Smooth muscle cell of bladder (primary cell): ENCODE measurements at places on chromosomes 5 and 9. TPM values are rescaled to one million over a fixed set of nuclear protein-coding genes. Genes with fewer than 3 reads are reported as not detected.

Gene SYK
- under 0.01 TPM in 2 replicates for total RNA-seq

Gene C9orf85
- total RNA-seq = 13.6 and 14.1 TPM in 2 replicates

Gene CNTLN
- 8.0 and 9.7 TPM in 2 replicates for total RNA-seq

Gene SVEP1
- 134 and 151 TPM in 2 replicates for total RNA-seq
